AG10803 (cell line): ENCODE measurements at places on chromosomes 3 and 15.
A peak's percentile ranks its signal among the peaks of the same experiment; 100 is the strongest.

GRCh38 chr15:49674370-49674769 lies 53.5 kb downstream of the DTWD1 start:
- DNase-seq = peak; percentile 75

- no peak for DNase-seq
Observed at GRCh38 chr3:81554801-81555200, 206.6 kb downstream of the GBE1 start.

DNA sequence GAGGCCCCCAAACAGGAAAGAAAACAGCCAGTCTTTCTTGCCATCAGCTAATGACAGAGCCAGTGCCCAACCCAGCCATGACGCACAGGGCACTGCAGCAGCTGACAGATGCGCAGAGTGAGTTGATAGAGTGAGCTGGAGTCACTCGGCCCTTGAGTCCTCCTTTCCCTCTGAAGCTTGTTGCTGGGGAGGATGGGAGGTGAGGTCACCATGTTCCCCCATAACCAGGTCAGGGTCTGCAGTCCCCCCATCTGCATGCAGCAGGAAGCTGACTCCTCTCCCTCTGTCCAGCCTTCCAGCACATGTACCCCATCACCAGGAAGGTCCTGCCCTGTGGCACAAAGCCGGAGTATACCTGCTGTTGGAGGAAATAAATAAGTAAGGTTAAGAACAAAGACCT lies 174.6 kb downstream of the ABHD5 start:
- DNase-seq = no peak

GRCh38 chr3:38153221-38153620 lies 12.1 kb upstream of the OXSR1 start:
- DNase-seq = no peak

DNA sequence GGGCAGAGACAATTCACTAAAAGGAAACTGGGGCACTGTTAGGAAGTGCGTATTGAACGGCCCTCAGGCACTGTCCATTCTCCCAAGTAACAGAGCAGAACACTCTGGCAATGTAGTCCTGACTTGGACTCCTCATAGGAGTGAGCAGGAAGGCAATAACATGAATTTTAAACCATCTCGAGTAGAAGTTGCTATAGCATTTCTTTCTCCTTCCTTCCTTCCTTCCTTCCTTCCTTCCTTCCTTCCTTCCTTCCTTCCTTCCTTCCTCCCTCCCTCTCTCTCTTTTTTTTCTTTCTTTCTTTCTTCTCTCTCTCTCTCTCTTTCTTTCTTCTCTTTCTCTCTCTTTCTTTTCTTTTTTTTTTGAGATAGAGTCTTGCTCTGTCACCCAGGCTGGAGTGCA lies 46.4 kb upstream of the TRA2B start:
- DNase-seq = no peak

GRCh38 chr3:130968221-130968620 lies 58.4 kb downstream of the ASTE1 start:
- DNase-seq = peak; percentile 5
